ENCODE measurements at places on chromosomes 5 and 9.

DNA sequence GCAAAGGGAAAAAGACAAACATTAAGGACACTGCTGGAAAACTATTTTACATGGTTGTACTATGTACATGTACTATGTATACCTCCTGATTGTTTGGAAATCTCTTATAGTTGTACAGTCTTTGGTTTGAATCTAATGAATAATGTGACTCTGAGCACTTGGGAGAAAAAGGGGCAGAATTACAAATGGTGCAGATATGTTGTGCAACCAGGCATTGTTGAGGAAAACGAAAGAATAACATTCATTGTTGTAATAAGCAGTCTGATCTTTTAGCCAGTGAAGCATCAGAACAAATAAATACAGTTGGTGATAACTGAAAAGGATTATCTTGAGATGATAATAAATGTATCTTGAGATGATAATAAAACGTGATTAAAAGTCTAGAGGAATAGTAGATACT is 87.2 kb downstream of the CSNK1G3 start:
- DNase-seq: no peak

GRCh38 chr9:93133681-93134014 is 403 bp downstream of the NINJ1 start:
- DNase-seq: no peak

DNA sequence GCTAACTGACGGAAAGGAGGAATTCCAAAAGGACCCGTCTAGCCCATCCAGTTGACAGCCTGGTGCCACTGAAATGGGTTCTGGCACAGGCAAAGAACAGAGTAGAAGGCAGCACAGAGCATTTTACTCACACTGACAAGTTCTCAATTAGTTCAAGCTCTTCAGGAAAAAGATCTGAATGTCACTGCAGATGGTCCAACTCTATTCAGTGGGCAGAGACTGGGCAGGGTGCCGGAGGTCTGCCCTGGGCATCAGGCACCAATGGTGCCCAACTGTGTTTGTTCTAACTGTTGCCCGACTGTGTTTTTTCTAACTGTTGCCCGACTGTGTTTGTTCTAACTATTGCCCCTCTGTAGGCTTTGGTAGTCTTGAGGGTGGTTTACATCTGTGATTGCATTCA is 151.8 kb downstream of the SLC24A2 start:
- no peak for DNase-seq

GRCh38 chr9:69916950-69917349 is 96.3 kb downstream of the CFAP95 start:
- no peak for DNase-seq

GRCh38 chr5:150440948-150441812 is 8.4 kb downstream of the RPS14 start:
- DNase-seq: no peak

- no peak for DNase-seq
Measured at GRCh38 chr5:124859027-124859426, 112.6 kb upstream of the ZNF608 start.

- DNase-seq: no peak
Measured at GRCh38 chr5:149756354-149756753, 26.2 kb downstream of the PPARGC1B start.

DNA sequence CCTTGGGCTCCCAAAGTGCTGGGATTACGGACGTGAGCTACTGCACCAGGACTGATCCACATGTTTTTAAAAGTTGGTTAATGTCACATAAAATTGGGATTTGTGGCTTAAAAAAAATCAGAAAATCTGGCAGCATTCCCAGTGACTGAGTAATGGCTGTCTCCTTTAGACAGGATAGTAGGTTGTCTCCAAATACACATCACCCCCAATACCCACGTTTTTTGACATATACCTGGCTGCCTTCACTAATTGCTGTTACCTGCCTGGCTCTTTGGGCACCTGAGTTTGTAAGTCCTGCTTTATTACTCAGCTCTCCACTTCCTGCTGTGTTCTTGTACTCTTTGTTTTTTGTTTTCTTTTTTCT is 84.8 kb downstream of the KDM4C start:
- DNase-seq: no peak

- no peak for DNase-seq
Measured at GRCh38 chr5:84287951-84288350, 96.7 kb downstream of the EDIL3 start.

DNA sequence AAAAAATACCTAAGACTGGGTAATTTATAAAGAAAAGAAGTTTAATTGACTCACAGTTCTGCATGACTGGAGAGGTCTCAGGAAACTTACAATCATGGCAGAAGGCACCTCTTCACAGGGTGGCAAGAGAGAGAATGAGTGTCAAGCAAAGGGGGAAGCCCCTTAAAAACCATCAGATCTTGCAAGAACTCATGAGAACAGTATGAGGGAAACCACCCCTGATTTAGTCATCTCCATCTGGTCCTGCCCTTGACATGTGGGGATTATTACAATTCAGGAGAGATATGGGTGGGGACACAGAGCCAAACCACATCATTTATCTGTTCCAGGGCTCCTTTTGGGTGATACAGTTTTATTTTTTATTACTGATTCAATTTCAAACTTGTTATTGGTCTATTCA is 23.2 kb upstream of the ADAMTS16 start:
- no peak for DNase-seq
